HepG2 (cell line): ENCODE measurements at places on chromosomes 2 and 18. TPM values are rescaled to one million over a fixed set of nuclear protein-coding genes. Genes with fewer than 3 reads are reported as not detected.
A peak's percentile ranks its signal among the peaks of the same experiment; 100 is the strongest.

Gene UCN
- total RNA-seq: 0.36 and 1.2 TPM in 2 replicates

Gene BOLA3
- total RNA-seq: 170 and 172 TPM in 2 replicates

Gene RNU2-63P
- total RNA-seq: 6.8 TPM in 1 of 2 replicates, not detected in the other

DNA sequence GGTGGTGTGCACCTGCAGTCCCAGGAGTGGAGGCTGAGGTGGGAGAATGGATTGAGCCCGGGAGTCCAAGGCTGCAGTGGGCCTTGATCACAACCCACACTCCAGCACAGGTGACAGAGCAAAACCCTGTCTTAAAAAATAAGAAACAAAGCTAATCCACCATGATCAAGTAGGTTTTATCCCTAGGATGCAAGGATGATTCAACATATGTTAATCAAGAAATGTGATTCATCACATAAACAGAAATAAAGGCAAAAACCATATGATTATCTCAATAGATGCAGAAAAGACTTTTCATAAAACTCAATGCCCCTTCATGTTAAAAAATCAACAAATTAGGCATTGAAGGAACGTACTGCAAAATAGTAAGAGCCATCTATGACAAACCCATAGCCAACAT, 58.1 kb downstream of the CCBE1 start:
- no peaks in the 10 kb centered on the region for H3K36me3 ChIP-seq
- no peaks in the 10 kb centered on the region for H3K4me1 ChIP-seq
- H3K4me3 ChIP-seq: no peak overlapping the region
- no peak overlapping the region for H3K27ac ChIP-seq

GRCh38 chr2:205734436-205735037, 52.2 kb downstream of the NRP2 start:
- peaks cover 21% of the 10 kb centered on the region for H3K4me1 ChIP-seq
- no peak overlapping the region for H3K4me3 ChIP-seq
- H3K36me3 ChIP-seq: no peaks in the 10 kb centered on the region
- no peak overlapping the region for H3K27ac ChIP-seq
- peak; percentile 53 for DNase-seq

- H3K4me1 ChIP-seq: no peaks in the 10 kb centered on the region
- no peak for DNase-seq
- H3K4me3 ChIP-seq: no peak overlapping the region
These were observed 125.8 kb downstream of the THSD7B start for GRCh38 chr2:136891100-136891499.

- peak; percentile 74 for DNase-seq
- peaks cover 36% of the 10 kb centered on the region for H3K36me3 ChIP-seq
- peak overlapping the region; percentile 91 for H3K4me3 ChIP-seq
- no peaks in the 10 kb centered on the region for H3K27me3 ChIP-seq
- peaks cover 61% of the 10 kb centered on the region for H3K4me1 ChIP-seq
These were observed 1.9 kb downstream of the CLK1 start for GRCh38 chr2:200862532-200863000.

DNA sequence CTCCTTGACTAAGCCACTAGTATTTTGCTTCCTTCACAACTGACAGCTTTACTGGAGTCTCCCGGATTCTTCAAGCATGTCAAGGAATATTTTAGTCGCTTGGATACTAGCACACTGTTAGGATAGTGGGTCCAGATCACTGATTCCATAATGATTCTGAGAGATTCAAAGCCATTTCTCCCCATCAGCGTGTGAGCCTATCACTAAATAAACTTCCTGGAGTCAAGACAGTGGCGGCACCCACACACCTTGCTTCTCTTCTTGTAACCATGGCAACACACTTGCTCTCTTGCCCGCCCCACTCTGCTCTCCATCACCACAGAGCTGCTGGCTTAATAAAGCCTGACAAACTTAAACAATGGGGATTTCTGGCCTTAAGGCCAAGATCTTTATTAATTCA, 245.1 kb downstream of the LRRTM1 start:
- H3K4me1 ChIP-seq: no peaks in the 10 kb centered on the region
- H3K27ac ChIP-seq: no peak overlapping the region
- no peaks in the 10 kb centered on the region for H3K36me3 ChIP-seq
- DNase-seq: no peak
- H3K4me3 ChIP-seq: no peak overlapping the region

GRCh38 chr2:152231446-152231845, 55.9 kb upstream of the STAM2 start:
- no peak for DNase-seq
- H3K36me3 ChIP-seq: no peaks in the 10 kb centered on the region
- no peak overlapping the region for H3K27ac ChIP-seq
- no peak overlapping the region for H3K4me3 ChIP-seq
- H3K27me3 ChIP-seq: no peaks in the 10 kb centered on the region; the same call in 1 of the 2 replicates
